ENCODE measurements at places on chromosomes 7 and 10.
A peak's percentile ranks its signal among the peaks of the same experiment; 100 is the strongest.

- DNase-seq: no peak
Measured at GRCh38 chr7:157859915-157860314, 523.1 kb downstream of the DNAJB6 start.

- no peak for DNase-seq
Measured at GRCh38 chr10:77398986-77399755, 238.4 kb downstream of the KCNMA1 start.

DNA sequence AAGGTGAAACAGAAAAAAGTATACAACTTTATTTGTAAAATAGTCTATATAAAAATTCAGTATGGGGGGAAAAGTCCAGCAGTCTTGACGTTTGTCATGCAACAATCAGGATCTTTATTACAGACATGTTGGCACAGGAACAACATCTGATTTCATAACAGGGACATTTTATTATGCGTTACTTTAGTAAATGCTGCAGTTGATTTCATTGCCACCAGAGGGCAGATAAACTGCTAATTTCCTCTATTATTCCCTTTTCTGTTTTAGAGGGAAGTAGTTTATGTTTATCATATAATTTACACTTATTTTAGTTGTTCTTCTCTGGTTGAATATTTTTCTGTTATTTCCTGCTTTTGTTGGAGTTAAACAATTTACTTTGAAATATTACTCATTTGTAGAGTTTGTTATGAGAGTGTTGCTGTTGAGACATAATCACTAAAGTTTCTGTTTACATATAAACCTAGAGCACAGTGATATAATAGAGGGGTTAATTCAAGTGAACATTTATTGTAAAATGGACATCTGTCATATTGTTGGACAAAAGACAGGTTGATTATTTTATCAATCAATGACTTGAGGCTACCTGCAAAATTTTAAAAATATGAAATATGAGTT lies 3.3 kb downstream of the PLXDC2 start:
- DNase-seq: peak; percentile 20

DNA sequence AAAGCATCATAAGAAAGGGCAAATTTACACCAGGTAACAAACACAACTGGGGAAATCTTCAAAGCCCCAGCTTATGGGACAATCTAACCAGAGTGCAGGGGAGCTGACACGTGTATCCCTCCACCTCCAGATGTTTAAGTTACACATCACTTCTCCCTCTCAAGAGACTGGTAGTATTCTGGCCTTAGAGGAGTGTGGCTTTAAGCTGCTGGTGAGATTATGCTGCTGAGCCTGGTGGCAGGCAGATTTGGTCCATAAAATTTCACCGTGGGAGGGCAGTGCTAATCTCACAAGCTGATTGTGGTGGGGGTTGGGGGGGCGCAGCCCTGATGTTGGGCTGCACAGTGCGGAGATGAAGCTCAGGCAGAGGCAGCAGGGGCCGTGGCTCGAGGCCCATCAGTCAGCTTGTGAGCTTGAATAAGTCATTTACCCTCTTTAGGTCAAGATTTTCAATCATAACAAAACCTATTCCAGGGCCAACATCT lies 431.0 kb upstream of the GALNT17 start:
- DNase-seq: peak; percentile 32

DNA sequence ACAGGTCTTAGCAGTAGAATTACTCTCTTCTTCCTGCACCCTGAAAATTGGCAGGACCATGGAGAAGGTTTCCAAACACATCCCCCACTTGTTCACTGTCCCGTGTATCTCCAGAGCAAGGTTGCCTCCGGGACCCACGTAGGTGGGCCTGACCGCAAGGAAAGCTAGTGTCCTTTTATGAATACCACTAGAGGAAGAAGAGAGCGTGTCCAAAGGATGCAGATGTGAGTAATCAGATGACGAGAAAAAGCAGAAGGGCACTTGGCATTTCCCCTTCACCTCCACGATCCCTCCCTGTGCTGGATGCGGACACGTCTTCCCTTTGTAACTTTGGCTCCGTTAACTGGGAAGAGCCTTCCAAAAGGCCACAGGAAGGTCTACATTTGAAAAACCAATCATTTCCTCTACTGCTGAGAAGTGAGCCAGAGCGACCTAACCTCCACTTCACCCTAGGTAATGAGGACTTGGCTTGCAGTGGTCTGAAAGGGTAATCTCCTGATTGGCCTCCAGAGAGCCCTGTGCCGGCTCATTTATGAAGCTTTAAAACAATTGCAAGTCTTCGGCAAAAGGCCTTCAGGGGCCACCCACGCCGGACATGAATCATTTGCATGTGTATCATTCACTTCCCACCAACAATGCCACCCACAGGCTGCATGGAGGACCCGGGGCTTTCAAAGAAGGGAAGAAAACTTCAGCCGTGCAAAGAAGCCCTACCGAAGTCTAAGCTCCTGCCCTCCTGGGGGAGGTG lies 55.4 kb downstream of the LYZL1 start:
- DNase-seq: no peak

DNA sequence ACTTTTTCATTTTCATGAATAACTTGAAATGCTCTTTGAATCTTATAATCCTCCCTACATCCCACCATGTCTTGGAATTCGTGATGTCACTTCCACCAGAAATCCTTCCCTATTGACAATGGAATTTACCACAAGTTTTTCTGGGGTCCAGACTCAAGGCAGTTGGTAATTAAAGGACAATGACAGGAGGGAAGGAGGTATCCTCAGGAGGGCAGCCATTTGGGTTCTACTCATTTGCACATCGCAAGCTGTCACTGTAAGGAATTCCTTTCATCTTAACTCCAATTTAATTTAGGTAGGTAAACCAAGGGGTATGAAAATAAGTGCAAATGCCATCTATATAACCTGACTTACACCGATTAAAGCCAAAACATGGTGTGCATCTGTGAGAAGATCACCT lies 21.9 kb downstream of the LRRC17 start:
- no peak for DNase-seq

- DNase-seq: peak; percentile 84
Measured at GRCh38 chr10:22646388-22646853, 68.0 kb downstream of the PIP4K2A start.

- DNase-seq: no peak
Measured at GRCh38 chr10:571166-571565, 118.3 kb downstream of the DIP2C start.

DNA sequence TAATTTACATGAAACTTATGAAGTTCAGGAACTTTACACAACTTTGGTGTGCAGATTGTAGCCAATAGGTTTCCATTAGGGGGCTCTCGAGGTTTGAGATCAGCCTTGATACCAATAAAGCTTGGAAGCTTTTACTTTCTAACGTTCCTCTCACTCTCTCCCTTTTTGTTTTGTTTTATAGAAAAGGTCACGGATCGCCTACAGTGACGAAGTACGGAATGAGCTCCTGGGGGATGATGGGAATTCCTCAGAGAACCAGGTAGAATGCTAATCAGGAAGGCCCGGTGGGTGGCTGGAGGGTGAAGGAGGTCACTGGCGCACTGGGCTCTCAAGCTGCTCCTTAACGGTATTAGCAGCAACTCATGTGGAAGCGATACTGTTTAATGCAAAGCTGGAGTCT lies 79.9 kb downstream of the VTI1A start:
- DNase-seq: no peak

- no peak for DNase-seq
Measured at GRCh38 chr7:129162732-129163131, 18.2 kb downstream of the TSPAN33 start.

- DNase-seq: no peak
Measured at GRCh38 chr10:22962817-22963216, 35.0 kb downstream of the ARMC3 start.

- peak; percentile 5 for DNase-seq
Measured at GRCh38 chr10:13961097-13961496, 369.6 kb downstream of the FRMD4A start.

GRCh38 chr10:80454513-80455460 lies 677 bp downstream of the TSPAN14 start:
- DNase-seq: no peak

DNA sequence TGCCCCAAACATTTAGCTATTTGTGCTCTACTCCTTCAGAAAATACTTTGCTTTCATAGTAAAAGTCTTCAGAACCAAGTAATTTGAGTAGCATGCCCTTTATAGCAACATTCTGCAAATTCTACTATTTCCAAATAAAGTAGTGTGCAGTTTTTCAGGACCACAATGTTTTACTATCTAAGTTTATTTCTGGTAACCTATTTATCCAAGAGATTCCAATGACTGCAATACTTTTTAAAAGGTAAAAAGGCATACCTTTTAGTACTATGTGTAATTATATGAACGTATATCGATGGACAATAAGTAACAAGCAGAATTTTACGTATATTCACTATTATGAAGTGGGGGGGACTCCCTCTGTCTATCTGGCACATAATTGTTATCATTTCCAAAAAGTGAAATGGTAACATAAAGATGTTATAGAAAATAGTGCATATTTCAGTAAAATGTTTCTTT lies 6.9 kb upstream of the CAV2 start:
- DNase-seq: no peak

DNA sequence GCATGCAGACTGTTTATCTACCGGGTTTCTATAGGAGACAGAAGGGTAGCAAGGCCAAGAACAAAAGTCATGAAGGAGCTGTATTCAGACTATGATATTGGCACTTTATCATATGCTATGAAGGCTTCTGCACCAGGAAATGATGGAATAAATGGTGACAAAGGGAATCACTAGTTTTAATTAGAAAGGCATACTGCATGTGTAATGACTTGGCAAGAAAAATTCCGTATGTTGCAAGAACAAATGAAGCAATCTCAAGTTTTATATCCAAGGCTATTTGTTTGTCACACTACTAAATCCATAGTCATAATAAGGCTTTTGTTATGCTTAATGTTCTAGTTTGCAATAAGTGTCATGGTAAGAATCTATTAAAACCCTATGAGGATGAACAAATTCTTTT lies 230.9 kb downstream of the ZEB1 start:
- no peak for DNase-seq

- DNase-seq: no peak
Measured at GRCh38 chr7:72003236-72003635, 408.9 kb downstream of the CALN1 start.

DNA sequence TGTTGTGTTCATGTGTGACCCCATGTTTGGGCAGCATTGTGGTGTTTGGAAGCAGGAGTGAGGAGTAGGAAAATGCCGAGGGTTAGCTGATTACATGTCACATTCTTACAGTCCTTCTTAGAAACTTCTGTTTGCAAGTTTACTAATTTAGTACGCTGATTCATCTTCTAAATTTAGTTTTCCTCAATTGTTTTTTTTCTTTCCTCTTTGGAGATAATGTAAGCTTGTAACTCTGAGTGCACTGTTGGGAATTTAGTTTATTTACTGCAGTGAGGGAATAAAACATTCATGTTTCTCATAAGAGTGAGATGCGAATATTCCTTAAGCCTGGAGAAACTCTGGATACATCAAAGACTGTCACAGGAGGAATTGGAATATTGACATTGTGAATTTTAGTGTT lies 135.0 kb downstream of the NT5C2 start:
- DNase-seq: no peak

GRCh38 chr7:156456032-156456431 lies 184.5 kb upstream of the RNF32 start:
- DNase-seq: no peak

- DNase-seq: no peak
Measured at GRCh38 chr7:123864012-123864411, 19.0 kb downstream of the HYAL4 start.

DNA sequence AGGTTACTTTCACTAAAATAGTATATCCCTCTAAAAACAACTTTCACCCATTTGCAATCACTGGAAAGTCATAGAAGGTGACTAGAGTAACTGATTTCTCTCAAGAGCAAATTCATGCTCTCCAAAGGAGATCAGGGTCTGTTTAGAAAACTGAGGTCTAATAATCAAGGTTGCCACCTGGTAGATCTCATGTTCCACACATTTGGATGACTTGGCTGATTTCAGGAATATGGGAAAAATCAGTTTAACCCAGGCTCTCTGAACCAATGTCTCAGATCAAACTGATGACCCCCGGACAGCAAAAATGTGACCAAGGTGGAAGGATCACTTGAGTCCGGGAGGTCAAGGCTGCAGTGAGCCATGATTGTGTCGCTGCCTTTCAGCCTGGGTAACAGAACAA lies 562.4 kb upstream of the C7orf33 start:
- DNase-seq: no peak

- DNase-seq: no peak
Measured at GRCh38 chr7:94452239-94452638, 57.4 kb upstream of the CASD1 start.

- DNase-seq: no peak
Measured at GRCh38 chr10:93917821-93918220, 24.0 kb downstream of the SLC35G1 start.

DNA sequence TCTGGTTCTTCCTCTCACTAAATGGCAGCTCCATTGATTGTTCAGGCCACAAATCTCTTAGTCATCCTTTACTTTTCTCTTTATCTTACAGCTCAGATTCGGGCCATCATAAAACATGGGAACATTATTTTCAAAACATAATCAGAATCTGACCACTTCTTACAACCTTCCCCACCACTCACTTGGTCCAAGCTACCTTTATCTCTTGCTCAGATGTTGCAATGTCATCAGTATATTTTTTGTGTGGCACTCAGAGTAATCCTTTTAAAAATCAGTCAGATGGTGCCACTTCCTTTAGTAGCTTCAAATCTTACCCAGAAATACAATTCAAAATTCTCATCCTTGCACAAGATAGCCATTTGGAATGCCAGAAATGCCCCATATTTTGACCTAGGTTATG lies 34.5 kb upstream of the FAM3C start:
- DNase-seq: no peak

DNA sequence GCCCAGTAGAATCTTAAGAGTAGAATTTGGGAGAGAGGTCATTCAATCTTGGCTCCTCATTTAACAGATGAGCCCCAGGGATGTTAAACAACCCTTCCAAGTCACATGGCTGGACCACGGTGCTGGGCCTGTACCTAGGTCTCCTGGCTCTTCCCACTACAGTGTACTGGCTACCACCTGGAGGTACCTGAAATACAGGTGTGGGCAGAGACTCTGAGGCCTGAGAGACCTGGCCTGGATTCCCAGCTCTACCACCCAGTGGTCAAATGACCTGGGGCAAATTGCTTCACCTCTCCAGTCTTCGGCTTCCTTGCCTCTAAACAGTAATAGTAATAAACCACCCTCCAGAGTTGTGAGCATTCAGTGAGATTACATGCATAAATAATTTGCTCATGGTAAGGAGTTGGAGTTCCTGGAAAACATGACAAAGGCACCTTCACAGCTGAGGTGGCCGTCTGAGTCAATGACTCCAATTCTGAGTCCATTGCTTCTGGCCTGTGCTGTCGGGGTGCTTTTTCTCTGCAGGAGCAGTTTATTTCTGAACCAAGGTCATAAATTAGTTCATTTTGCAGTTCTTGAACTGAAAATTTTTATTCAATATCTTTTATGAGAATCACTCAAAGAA lies 2.7 kb downstream of the GOT1 start:
- DNase-seq: no peak

DNA sequence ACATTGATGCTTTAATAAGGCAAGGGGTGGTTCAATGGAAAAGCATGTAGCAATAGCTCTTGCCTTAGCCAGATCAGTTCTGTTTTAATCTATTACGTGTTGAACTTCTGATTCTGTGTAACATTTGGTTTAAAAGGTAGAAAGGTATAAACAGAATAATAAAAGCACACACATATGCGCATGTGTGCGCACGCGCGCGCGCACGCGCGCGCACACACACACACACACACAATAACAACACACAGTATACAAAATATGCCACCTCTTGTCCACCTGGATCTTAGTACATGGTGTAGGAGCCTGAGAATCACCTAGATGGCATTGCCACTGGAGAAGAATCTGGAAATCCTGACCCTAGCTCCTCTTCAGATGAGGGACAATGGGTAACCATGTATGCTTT lies 49.6 kb upstream of the TEX47 start:
- no peak for DNase-seq

- DNase-seq: peak; percentile 35
Measured at GRCh38 chr10:127243490-127244272, 47.3 kb upstream of the INSYN2A start.

GRCh38 chr7:69078997-69079769 lies 519.1 kb upstream of the AUTS2 start:
- no peak for DNase-seq

Measured in Jurkat, Clone E6-1 (cell line).